ENCODE measurements at places on chromosomes 7 and 10. TPM values are rescaled to one million over a fixed set of nuclear protein-coding genes. Genes with fewer than 3 reads are reported as not detected.
A peak's percentile ranks its signal among the peaks of the same experiment; 100 is the strongest.

GRCh38 chr10:122656308-122656705 lies 43.3 kb downstream of the C10orf120 start:
- H3K4me1 ChIP-seq = no peaks in the 10 kb centered on the region
- H3K27ac ChIP-seq = peak overlapping the region; percentile 55
- no peaks in the 10 kb centered on the region for H3K36me3 ChIP-seq
- no peak overlapping the region for H3K4me3 ChIP-seq
- DNase-seq = peak; percentile 28

GRCh38 chr7:69436946-69437345 lies 161.3 kb upstream of the AUTS2 start:
- no peak for DNase-seq
- no peaks in the 10 kb centered on the region for H3K27me3 ChIP-seq
- H3K4me3 ChIP-seq = no peak overlapping the region
- H3K4me1 ChIP-seq = no peaks in the 10 kb centered on the region
- H3K27ac ChIP-seq = no peak overlapping the region

GRCh38 chr7:112233048-112233697 lies 26.7 kb downstream of the ZNF277 start:
- no peak overlapping the region for H3K4me3 ChIP-seq
- H3K27me3 ChIP-seq = no peaks in the 10 kb centered on the region
- no peaks in the 10 kb centered on the region for H3K4me1 ChIP-seq
- no peak for DNase-seq

DNA sequence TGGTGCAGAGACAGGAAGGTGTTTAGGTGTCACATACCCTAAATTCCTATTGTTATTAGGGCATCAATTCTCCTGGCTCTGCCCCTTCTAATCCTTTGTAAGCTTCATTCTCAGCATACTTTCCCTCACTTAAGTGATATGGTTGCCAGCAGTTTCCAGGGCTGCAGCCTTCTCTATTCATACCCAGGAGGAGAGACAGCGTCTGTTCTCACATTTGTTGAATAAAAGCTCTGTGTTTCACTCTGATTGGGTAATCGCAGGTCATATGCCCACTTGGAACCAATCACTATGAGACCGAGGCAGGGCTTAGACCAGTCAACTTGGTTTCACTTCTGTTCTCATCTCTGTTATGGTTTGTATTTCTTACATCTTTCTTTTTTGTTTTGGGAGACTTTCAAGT lies 109.6 kb upstream of the MTPN start:
- H3K4me1 ChIP-seq = no peaks in the 10 kb centered on the region
- no peaks in the 10 kb centered on the region for H3K27me3 ChIP-seq
- H3K36me3 ChIP-seq = no peaks in the 10 kb centered on the region
- no peak overlapping the region for H3K27ac ChIP-seq
- peak; percentile 74 for DNase-seq

DNA sequence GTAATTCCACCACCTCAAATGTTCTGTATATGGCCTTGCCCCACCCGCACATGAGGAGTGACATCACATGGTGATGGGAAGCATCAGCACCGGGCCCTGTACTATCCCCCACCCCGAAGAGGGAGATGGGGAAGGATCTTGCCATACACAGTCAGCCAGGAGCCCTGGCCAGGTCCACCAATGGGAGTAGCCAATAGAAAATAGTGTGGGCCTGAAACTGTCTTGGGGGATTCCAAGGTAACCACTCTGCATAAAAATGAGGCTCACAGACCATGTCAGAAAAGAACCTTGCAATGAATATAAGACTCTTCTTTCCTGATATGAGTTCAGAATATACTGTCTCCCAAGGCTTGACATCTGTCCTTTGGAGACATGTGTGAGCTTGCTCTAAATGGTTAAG lies 51.1 kb downstream of the ADRB1 start:
- DNase-seq = no peak
- H3K27ac ChIP-seq = no peak overlapping the region
- H3K36me3 ChIP-seq = no peaks in the 10 kb centered on the region
- H3K4me1 ChIP-seq = no peaks in the 10 kb centered on the region
- H3K27me3 ChIP-seq = no peaks in the 10 kb centered on the region
- no peak overlapping the region for H3K4me3 ChIP-seq

GRCh38 chr10:131968949-131969348 lies 12.8 kb downstream of the BNIP3 start:
- no peak overlapping the region for H3K27ac ChIP-seq
- peaks cover 25% of the 10 kb centered on the region for H3K36me3 ChIP-seq
- no peak overlapping the region for H3K4me3 ChIP-seq
- DNase-seq = peak; percentile 43

DNA sequence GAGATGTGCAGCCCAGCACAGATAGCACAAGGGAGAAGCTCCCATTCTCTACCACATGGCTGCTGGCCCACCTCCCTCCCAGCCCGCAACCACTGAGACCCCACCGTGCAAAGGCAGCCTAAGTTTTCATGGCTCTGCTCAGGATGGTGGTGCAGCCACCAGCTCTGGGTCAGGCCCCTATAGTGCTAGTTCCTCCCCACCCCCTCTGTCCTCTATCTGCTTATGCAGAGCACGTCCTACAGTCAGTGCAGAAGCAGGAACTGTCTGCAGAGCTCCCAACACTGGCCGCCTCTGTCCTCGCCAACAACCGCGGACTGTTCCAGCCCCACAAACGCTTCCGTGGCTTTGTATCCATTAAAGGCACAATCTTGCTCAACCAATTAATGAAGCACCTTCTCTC lies 278.9 kb downstream of the GRID1 start:
- no peak overlapping the region for H3K27ac ChIP-seq
- no peak overlapping the region for H3K4me3 ChIP-seq
- H3K36me3 ChIP-seq = no peaks in the 10 kb centered on the region
- H3K4me1 ChIP-seq = no peaks in the 10 kb centered on the region
- no peak for DNase-seq

GRCh38 chr7:31234836-31235605 lies 105.5 kb downstream of the NEUROD6 start:
- no peaks in the 10 kb centered on the region for H3K27me3 ChIP-seq
- H3K27ac ChIP-seq = no peak overlapping the region
- no peak for DNase-seq
- no peaks in the 10 kb centered on the region for H3K4me1 ChIP-seq
- no peak overlapping the region for H3K4me3 ChIP-seq
- H3K36me3 ChIP-seq = no peaks in the 10 kb centered on the region

GRCh38 chr10:93757801-93758507 lies at the start of gene LGI1:
LGI1 (plus strand) TSS chr10:93757936; CDS start chr10:93758145, 209 bp downstream.
- no peaks in the 10 kb centered on the region for H3K36me3 ChIP-seq
- no peaks in the 10 kb centered on the region for H3K27me3 ChIP-seq
- peaks cover 52% of the 10 kb centered on the region for H3K4me1 ChIP-seq

GRCh38 chr7:105718511-105718925 lies 137.2 kb upstream of the EFCAB10 start:
- DNase-seq = no peak
- H3K27me3 ChIP-seq = no peaks in the 10 kb centered on the region
- no peak overlapping the region for H3K4me3 ChIP-seq
- H3K4me1 ChIP-seq = no peaks in the 10 kb centered on the region
- no peaks in the 10 kb centered on the region for H3K36me3 ChIP-seq

- no peak for DNase-seq
- H3K4me1 ChIP-seq = peaks cover 10% of the 10 kb centered on the region
- H3K36me3 ChIP-seq = no peaks in the 10 kb centered on the region
- H3K4me3 ChIP-seq = no peak overlapping the region
- H3K27me3 ChIP-seq = no peaks in the 10 kb centered on the region
Measured at GRCh38 chr7:127983804-127984332, 47.4 kb downstream of the LRRC4 start.

- H3K4me1 ChIP-seq = no peaks in the 10 kb centered on the region
- no peaks in the 10 kb centered on the region for H3K27me3 ChIP-seq
- no peaks in the 10 kb centered on the region for H3K36me3 ChIP-seq
- no peak for DNase-seq
- H3K4me3 ChIP-seq = no peak overlapping the region
Measured at GRCh38 chr7:26526265-26526587, 234.6 kb downstream of the SNX10 start.

DNA sequence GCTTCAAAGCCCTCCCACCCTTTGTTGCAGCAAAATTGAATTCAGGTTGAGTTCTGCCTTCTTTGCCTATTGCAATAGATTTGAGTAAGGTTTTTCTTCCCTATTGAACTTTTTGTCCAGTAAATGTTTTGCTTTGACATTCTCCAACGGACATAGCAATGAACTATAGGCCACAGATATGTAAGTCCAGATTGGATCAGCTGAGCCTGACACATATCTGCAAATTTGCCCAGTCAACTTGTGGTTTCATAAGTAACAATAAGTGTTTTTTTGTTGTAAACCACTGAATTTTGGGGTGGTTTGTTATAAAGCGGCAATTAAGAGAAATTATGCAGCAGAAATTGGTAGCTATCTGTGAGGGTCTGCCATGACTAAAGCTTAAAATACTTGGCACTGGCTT lies 332.1 kb upstream of the SORCS1 start:
- no peaks in the 10 kb centered on the region for H3K4me1 ChIP-seq
- no peak overlapping the region for H3K4me3 ChIP-seq
- DNase-seq = no peak
- H3K36me3 ChIP-seq = no peaks in the 10 kb centered on the region
- H3K27ac ChIP-seq = no peak overlapping the region
- H3K27me3 ChIP-seq = no peaks in the 10 kb centered on the region

GRCh38 chr7:157278791-157279724 lies 57.7 kb upstream of the DNAJB6 start:
- H3K4me3 ChIP-seq = peak overlapping the region; percentile 54
- no peaks in the 10 kb centered on the region for H3K27me3 ChIP-seq
- peak overlapping the region; percentile 58 for H3K27ac ChIP-seq
- peak; percentile 78 for DNase-seq
- H3K4me1 ChIP-seq = no peaks in the 10 kb centered on the region

DNA sequence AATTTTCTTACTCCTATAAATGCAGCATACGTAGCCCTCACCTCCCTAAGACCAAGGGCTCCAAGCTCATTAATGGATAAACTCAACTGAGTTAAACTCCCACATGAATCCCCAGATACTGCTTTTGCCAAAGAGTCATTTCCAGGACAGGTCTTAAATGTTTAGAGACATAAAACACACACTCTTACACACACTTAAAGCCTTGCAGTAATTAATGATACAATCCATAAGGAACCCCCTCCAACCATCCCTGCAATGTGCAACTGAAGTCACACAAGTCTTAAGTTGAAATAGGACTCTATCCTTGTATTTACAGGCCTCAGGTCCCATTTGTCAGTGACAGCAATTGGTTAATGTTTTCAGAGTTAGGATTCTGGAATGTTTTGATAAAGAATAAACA lies 194.1 kb downstream of the FANK1 start:
- no peaks in the 10 kb centered on the region for H3K4me1 ChIP-seq
- H3K4me3 ChIP-seq = no peak overlapping the region
- no peak for DNase-seq
- no peak overlapping the region for H3K27ac ChIP-seq
- no peaks in the 10 kb centered on the region for H3K36me3 ChIP-seq
- no peaks in the 10 kb centered on the region for H3K27me3 ChIP-seq

DNA sequence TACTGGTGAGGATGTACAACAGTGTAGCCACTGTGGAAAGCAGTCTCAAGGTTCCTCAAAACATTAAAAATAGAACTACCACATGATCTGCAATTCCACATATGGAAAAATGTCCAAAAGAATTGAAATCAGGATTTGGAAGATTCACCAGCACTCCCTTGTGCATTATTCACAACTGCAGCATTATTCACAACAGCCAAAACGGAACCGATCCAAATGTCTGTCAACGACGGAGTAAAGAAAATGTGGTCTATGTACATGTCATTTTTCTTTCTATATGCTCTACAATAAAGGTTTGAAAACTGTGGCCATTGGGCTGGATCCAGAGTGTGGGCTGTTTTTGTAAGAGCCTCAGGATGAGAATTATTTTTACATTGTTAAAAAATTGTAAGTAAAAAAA lies 1206.1 kb upstream of the CELF2 start:
- H3K4me3 ChIP-seq = no peak overlapping the region
- no peak overlapping the region for H3K27ac ChIP-seq
- H3K36me3 ChIP-seq = no peaks in the 10 kb centered on the region
- no peaks in the 10 kb centered on the region for H3K27me3 ChIP-seq
- no peaks in the 10 kb centered on the region for H3K4me1 ChIP-seq

DNA sequence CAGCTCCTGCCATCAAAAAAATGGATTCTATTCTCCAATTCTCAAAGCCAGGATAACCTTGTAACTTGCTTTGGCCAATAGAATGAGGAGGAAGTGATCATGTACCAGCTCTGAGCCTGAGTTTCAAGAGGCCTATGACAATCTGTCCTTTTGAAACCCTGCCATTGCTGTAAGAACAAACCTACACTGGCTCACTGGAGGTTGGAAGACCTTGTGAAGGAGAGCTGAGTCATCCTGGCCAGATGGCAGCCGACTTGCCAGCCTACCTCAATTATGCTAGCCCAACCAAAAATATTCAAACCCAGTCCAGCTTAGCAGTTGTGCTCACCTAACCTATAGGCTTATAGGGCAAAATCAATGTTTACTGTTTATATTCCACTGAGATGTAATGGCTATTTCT lies 93.0 kb downstream of the HGF start:
- no peaks in the 10 kb centered on the region for H3K4me1 ChIP-seq
- no peak for DNase-seq
- no peaks in the 10 kb centered on the region for H3K27me3 ChIP-seq
- H3K4me3 ChIP-seq = no peak overlapping the region

- H3K4me3 ChIP-seq = no peak overlapping the region
- peak overlapping the region; percentile 65 for H3K27ac ChIP-seq
- no peaks in the 10 kb centered on the region for H3K27me3 ChIP-seq
- no peaks in the 10 kb centered on the region for H3K36me3 ChIP-seq
Measured at GRCh38 chr10:49139846-49140195, 6.0 kb upstream of the FAM170B start.

- H3K4me3 ChIP-seq = no peak overlapping the region
- H3K27ac ChIP-seq = no peak overlapping the region
- H3K4me1 ChIP-seq = no peaks in the 10 kb centered on the region
- no peaks in the 10 kb centered on the region for H3K36me3 ChIP-seq
Measured at GRCh38 chr10:104109908-104110662, 11.9 kb upstream of the SFR1 start.

- H3K27ac ChIP-seq = no peak overlapping the region
- H3K4me3 ChIP-seq = no peak overlapping the region
- no peaks in the 10 kb centered on the region for H3K27me3 ChIP-seq
- DNase-seq = no peak
- H3K4me1 ChIP-seq = no peaks in the 10 kb centered on the region
- H3K36me3 ChIP-seq = no peaks in the 10 kb centered on the region
Measured at GRCh38 chr7:25694699-25695098, 457.3 kb upstream of the NFE2L3 start.

- no peak for DNase-seq
- no peaks in the 10 kb centered on the region for H3K36me3 ChIP-seq
- no peak overlapping the region for H3K27ac ChIP-seq
- H3K4me3 ChIP-seq = no peak overlapping the region
- H3K4me1 ChIP-seq = no peaks in the 10 kb centered on the region
Measured at GRCh38 chr7:93359520-93360198, 127.5 kb downstream of the VPS50 start.

- no peak overlapping the region for H3K27ac ChIP-seq
- no peak for DNase-seq
- H3K4me3 ChIP-seq = no peak overlapping the region
- H3K27me3 ChIP-seq = no peaks in the 10 kb centered on the region
Measured at GRCh38 chr7:91463330-91463729, 199.1 kb downstream of the FZD1 start.

Gene SFTPA1
- 0.39 TPM for polyA plus RNA-seq

Gene KIAA1217
- 31.9 TPM for polyA plus RNA-seq

Gene OR2A5
- not detected for polyA plus RNA-seq

Gene BAZ1B
- polyA plus RNA-seq = 13.8 TPM

Gene ST8SIA6
- not detected for polyA plus RNA-seq

Gene HOXA4
- polyA plus RNA-seq = 1.8 TPM

Gene IKZF1
- 29.9 TPM for polyA plus RNA-seq

Gene OPN1SW
- not detected for polyA plus RNA-seq

Gene SLC16A9
- polyA plus RNA-seq = 5.3 TPM

Gene DYDC2
- not detected for polyA plus RNA-seq

Gene IFIT1B
- not detected for polyA plus RNA-seq

Gene MYO1G
- polyA plus RNA-seq = 2.4 TPM

Gene GTF2IRD1
- polyA plus RNA-seq = 3.5 TPM
